Bronchial epithelial cell (primary cell): ENCODE measurements at places on chromosomes 4 and X. TPM values are rescaled to one million over a fixed set of nuclear protein-coding genes. Genes with fewer than 3 reads are reported as not detected.

DNA sequence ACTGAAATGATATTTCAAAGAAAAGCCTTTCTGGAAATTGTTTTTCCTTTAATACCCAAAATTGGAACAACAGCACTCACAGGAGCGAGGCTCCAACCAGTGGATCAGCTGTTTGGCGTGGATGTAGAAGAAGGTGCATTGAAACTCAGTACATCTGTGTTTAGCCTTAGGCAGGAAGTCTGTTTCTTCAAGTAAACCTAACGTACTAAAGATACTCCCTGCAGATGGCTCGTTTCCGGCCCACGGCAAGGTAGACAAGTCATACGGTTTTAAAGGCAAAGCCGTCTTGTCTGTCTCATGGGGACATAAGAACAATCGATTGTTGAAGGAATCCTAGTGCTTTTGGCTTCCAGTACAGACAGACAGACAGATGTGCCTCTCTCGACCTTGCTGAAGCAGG is 50.0 kb upstream of the CLCN4 start:
- no peak for DNase-seq

GRCh38 chr4:176422001-176422400 is 102.2 kb downstream of the SPCS3 start:
- DNase-seq: peak; percentile 75

GRCh38 chr4:105241451-105241850 is 94.8 kb downstream of the TET2 start:
- no peak for DNase-seq

- no peak for DNase-seq
These were observed 4.0 kb downstream of the ARX start for GRCh38 chrX:25011589-25012432.

TLL1 gene
- 0.13 and 0.53 TPM in 2 replicates for total RNA-seq

GRCh38 chrX:69031181-69031580 is 134.1 kb downstream of the PJA1 start:
- no peak for DNase-seq

GRCh38 chrX:19578956-19579355 is 63.6 kb upstream of the MAP3K15 start:
- DNase-seq: no peak

DNA sequence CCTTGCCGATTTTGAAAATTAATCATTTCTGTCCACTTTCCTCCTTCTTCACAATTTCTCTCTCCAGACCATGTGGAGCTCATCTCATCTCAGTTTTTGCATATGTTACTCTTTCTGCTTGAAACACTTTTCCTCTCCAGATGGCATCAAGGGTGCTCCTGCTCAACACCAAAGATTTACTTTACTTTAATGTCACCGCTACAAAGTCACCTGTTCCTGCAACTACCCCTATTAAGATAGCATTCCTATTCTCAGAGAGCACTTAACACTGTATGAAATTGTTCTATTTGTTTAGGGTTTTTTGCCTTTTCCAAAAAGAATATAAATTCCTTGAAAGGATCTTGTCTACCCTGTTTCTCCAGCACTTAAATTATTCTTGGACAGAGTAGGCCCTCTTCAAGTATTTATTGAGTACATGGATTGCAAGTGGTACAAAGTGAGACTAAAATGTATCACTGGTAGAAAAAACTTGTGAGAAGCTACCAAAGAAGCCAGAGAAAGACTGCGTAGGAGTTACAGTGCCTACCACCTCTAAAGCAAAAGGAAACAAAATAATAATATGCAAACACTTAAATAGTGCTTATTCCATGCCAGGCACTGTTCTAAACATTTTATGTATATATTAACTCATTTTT is 1.1 kb upstream of the EXOSC9 start:
- DNase-seq: no peak

ENPEP gene
- not detected in 2 replicates for total RNA-seq

- no peak for DNase-seq
These were observed 162.2 kb upstream of the FTHL17 start for GRCh38 chrX:31233941-31234496.

- peak; percentile 67 for DNase-seq
These were observed 493.0 kb downstream of the TLL1 start for GRCh38 chr4:166366012-166366411.

GRCh38 chr4:82715731-82716617 is 82.6 kb downstream of the SCD5 start:
- DNase-seq: peak; percentile 73

GRCh38 chrX:23732704-23733103 is 10.4 kb downstream of the ACOT9 start:
- DNase-seq: no peak

DNA sequence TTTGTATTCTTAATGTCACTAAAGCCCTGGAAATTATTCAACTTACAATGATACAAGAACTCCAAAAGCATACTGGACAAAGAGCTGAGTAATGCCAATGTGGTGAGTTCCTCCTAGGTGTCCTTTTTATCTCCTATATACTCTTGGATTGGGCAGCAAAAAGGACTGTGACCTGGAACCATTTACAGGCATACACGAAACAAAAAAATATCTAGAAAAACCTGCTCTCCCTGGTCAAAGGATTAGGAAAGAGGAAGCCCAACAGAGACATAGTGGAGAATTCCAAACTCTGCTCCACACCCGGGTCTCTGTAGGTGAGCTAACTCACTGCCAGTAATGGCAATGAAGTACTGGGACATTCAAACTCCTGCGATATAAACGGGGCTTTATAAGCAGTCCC is 25.3 kb downstream of the SULT1B1 start:
- peak; percentile 23 for DNase-seq

FRYL gene
- 43.2 and 58.8 TPM in 2 replicates for total RNA-seq

DNA sequence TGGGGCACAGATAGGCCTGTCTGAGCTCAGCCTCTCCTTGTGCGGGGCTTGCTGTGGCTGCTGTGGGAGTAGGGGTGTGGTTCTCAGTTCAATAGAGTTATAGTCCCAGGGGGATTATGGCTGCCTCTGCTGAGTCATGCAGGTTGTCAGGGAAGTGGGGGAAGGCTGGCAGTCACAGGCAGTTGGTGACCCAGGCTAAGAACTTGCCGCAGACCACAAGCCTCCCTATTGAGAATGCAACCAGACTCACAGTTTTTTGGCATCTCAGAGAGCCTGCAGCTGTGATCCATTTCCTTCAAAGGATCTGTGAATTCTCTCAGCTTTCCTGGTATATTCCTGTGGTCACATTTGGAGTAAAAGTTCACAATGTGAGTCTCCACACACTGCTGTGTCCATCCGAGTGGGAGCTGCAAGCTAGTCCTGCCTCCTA is 364.9 kb downstream of the ZNF674 start:
- peak; percentile 71 for DNase-seq

IL2 gene
- total RNA-seq: not detected in 2 replicates

- peak; percentile 20 for DNase-seq
These were observed 46.8 kb downstream of the TMEM165 start for GRCh38 chr4:55442541-55442940.

- no peak for DNase-seq
These were observed 17.6 kb upstream of the GK2 start for GRCh38 chr4:79425586-79425985.

PCDH10 gene
- under 0.01 TPM in 2 replicates for total RNA-seq

DNA sequence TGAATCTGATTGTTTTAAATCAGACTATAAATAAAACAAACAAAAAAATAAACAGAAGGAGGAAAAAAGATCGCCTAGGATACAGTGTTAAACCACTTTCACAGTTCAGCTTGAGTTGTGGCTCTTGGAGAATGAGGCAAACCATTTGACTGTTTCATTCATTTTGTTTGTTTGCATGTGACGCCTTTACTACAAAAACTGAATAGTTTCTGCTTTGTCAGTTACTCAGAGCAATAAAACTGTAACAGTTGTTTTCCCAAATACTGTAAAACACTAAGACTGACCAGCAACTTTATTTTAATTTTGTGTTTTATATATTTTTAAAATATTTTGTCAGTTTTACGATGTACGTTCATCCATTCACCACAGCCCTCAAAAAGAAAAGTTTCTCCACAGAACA is 214.5 kb downstream of the FBXW7 start:
- DNase-seq: no peak

TRIML2 gene
- not detected in 2 replicates for total RNA-seq
